Fibroblast of pulmonary artery (primary cell): ENCODE measurements at places on chromosomes 5 and 9.

GRCh38 chr9:136763649-136764035, 676 bp downstream of the LCN15 start:
- DNase-seq = no peak

DNA sequence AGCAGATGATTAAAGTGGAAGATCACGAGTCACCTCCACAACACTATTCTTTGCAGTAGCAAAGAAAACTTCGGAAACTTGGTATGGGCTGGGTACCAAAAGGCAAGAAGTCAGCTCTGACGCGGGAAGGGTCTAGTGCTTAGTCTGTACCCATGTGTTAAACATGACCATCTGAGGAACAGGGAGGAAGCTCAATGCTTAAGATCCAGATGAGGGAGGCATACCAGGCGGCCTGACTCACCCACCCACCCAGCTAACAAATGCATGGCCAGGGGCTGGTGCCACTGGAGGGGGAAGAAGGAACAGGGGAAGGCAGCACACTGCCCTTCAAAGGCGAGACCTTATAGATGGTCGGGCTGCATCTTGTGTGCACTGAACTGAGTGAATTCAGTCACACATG, 41.8 kb downstream of the CAMSAP1 start:
- no peak for DNase-seq

DNA sequence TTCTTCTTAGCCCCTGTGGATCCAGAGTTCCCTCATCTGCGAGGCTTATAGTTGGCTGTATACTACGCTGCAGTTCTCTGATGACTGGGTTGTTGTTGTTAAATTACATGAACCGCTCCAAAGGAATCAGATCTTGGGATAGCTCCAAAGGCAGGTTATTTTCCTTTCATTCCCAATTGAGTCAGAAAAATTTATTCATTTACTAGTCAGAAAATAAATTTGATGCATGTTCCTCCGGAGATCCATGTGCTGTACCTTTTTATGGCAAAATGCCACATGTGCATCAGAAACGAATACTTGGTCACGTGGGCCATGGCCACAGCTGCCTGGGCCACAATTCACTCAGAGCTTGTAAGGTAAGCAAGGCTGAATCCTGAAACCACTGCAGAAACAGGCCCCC, 304.0 kb downstream of the NR2F1-AS1 start:
- no peak for DNase-seq

DNA sequence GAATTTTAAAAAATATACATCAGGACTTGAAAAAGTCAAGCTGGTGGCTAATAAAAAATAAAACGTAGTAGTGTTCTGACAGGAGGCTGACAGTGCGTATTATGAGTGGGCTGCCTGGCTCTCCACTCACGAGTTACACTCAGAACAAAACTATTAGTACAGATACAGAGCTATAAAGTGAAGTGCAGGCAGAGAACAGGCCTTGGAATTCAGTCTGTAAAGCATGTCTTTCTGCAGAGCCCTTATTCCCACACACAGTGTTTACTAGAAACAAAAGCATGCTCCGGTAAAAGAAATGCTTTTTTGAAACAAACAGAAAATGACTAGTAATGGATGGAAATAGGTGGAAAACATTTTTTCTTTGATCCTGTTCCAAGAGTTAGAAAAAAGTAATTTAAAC, 334.7 kb downstream of the DIRAS2 start:
- DNase-seq = no peak

GRCh38 chr9:128372188-128372641, 1.0 kb downstream of the URM1 start:
- DNase-seq = no peak

- DNase-seq = no peak
Measured at GRCh38 chr9:113954591-113954990, 78.5 kb downstream of the ZNF618 start.
